Retina (tissue), 1 donor: ENCODE measurements at places on chromosomes 2 and 18.

- DNase-seq = no peak
Observed at GRCh38 chr2:139020287-139020686, 240.1 kb upstream of the NXPH2 start.

DNA sequence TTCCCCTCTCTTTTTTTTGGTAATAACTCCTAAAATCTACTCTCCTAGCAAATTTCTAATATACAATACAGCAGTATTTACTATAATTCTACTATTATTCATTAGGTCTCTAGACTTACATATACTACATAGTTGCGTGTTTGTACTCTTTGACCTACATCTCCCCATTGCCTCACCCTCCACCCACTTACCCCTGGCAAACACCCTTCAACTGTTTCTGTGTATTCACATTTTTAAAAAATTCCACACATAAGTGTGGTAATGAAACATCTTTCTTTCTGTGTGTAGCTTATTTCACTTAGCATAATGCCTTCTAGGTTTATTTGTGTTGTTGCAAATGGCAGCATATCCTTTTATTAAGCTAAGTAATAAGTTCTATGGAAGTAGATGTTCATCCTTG lies 336.0 kb downstream of the CCDC85A start:
- DNase-seq = no peak

- no peak for DNase-seq
Observed at GRCh38 chr2:237322564-237322963, 91.4 kb downstream of the COL6A3 start.

DNA sequence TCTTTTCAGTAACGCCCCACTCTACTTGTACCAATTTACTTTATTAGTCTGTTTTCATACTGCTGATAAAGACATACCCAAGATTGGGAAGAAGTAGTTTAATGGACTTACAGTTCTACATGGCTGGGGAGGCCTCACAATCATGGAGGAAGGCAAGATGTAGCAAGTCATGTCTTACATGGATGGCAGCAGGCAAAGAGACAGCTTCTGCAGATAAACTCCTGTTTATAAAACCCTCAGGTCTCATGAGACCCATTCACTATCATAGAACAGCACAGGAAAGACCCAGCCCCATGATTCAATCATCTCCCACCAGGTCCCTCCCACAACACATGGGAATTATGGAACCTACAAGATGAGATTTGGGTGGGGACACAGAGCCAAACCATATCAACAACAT lies 38.8 kb upstream of the OSBPL6 start:
- no peak for DNase-seq

- DNase-seq = no peak
Observed at GRCh38 chr2:228652366-228652765, 470.9 kb upstream of the SPHKAP start.

- no peak for DNase-seq
Observed at GRCh38 chr2:219523031-219523671, 8.9 kb downstream of the ASIC4 start.
